ENCODE measurements at places on chromosomes 4 and X.

GRCh38 chrX:15530318-15530717, 29.7 kb downstream of the BMX start:
- no peak for DNase-seq

DNA sequence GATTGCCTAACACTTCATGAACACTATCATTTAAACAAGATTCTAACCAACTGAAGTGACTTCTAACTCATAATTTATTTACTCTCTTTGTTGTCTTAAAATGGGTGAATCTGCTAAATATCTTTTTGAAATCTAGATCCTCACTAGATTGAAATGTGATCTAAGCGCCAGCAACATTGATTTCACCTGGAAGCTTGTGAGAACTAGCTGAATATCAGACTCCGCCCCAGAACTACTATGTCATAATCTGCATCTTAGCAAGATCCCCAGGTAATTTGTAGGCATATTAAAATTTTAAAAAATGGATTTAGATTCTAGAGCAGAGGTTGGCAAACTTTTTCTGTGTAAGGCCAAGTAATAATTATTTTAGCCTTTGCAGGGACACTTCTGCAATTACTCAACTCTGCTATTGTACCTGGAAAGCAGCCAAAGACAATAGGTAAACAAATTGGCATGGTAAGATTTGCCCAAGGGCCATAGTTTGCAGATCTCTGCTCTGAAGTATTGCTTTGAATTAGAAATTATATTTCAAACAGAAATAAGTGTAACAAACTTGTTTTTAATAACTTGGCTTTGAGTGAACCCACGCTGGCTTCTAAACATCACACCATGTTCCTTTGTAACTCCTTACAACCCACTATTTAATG, 121.5 kb downstream of the REELD1 start:
- no peak for DNase-seq

GRCh38 chr4:92255920-92256244, 47.9 kb upstream of the GRID2 start:
- no peak for DNase-seq

DNA sequence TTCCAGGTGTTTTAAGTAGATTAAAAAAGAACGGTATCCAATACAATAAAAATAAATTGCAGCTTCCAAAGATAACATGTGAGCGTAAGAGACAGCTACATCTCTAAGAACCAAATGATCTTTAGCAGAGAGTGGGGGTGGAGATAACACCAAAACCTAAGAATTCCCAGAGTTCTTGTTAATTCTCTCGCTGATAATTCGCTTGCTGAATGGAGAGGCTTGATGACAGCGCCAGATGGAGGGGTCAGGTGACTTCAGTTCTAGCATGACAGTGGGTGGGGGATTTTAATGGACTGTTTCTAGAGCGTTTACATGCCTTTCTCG, 2.3 kb downstream of the CLCN4 start:
- DNase-seq: no peak

- DNase-seq: no peak
Measured at GRCh38 chr4:25172961-25173915, 13.0 kb upstream of the SEPSECS start.

- no peak for DNase-seq
Measured at GRCh38 chrX:39729981-39730661, 367.6 kb downstream of the BCOR start.

DNA sequence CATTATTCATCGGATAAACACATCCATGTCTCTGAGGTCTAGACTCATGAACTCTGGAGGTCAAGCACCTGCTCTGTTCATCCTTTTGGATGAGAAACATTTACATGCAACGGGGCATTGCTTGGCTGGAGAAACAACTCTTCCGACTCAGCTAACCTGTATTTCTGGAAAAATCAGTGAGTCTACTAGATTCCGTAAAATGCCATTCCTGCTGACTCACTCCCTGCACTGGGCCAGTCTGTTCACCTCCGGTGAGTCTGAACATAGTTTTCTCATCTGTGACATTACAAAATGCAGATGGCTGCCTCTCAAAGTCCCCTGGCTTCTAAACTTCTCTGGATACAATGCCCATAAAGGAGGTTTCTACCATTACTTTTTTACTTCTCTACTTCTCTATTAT, 185.7 kb upstream of the HS3ST1 start:
- no peak for DNase-seq

DNA sequence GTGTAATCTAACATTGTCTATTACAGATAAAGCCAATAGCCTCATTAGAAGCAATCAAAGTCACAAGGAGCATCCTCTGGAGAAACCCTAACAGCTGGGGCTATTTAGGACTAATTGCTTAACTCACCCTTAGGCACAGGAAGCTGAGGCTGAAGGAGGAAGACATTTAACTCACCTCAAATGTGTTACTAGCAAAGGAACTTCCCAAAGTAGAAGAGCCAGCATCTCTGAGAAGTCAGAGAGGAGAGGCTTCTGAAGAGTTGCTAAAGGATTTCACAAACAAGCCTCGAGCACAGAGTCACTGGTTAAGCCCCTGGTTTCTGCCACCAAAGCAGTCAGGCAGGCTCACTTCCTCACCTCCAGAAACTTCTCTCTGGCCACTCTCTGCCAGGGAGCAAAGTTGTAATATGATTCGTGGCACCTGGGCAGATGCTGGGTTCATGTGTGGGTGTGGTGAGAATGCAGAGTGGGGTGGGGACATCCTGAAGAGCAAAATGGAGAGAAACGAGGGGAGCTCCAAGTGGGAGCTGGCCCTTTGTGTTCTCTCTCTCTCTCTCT, 201.3 kb downstream of the HS6ST2 start:
- no peak for DNase-seq

DNA sequence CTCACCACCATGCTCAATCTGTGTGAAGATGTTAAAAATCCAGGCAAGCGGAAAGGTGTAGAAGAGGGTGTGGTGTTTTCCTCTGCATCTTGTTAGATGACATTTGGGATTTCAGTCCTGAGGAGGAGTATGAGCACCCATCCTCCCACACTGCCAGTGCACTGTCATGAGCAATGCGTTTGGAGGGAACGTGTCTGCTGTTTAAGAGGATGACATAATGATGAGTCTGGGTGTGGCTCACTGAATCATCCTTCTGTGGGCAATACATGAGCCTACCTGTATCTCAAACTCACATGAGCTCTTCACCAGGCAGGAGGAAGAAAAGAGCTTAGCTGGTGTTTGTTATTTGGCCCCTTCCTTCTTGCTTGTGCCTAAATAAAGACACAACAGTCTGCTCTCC, 67.9 kb upstream of the ARX start:
- DNase-seq: no peak

DNA sequence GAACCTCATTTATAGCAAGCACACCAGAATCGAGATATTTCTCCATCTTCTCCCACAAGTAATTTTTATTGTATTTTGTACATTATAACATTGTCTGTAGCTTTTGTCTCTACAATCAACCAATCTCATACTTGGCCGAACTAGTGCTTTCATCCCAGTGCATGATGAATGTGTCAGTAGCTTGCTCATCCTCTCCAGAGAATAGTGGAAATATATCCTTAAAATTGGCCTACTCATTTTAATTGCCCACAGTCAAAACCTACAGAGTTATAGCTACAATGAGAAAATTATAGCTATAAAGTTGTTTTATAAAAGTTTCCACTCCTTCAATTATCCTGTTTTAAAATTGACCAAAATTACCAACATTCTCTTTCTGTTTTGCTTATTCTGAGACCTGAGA, 103.8 kb downstream of the MAPK10 start:
- DNase-seq: no peak

GRCh38 chr4:123352240-123352945, 44.2 kb upstream of the SPRY1 start:
- DNase-seq: no peak

GRCh38 chr4:126564283-126564854, 1068.4 kb upstream of the INTU start:
- DNase-seq: no peak

DNA sequence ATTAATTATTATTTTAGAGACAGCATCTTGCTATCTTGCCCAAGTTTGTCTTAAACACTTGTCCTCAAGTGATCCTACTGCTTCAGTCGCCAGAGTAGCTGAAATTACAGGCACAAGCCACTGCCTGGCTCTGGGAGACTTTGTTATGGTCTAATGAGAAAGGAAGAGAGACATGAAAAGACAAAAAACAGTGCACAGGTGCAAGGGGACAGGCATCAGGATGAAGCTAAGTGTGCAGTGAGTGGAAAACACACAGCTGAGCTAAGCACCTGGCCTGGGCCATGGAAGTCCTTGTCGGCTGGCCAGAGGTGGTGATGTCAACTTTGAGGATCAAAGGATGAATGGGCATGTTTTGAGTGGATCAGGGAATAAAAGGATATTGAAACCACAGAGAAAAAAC, 102.7 kb downstream of the HS3ST1 start:
- no peak for DNase-seq

GRCh38 chr4:83356899-83357661, 22.4 kb upstream of the HPSE start:
- DNase-seq: no peak

DNA sequence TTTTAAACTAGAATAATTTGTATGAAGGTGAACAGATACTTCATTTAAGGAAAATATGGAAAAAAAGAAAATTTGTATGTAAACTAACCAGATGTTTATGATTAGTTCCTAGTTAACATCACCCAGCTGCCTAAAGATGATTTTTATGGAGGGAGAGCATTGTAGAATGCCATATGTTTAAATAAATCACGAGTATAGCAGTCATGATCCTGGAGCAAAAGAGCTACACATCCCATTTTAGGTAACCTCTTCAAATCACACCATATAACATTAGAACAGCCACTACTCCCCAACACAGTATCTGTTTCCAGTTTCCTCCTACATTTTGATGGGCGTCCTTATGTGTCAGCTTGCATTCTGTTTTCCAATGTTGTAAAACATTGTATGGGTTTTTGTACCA, 571.9 kb upstream of the FAM241A start:
- no peak for DNase-seq

- no peak for DNase-seq
Measured at GRCh38 chrX:57977992-57978391, 67.7 kb upstream of the ZXDA start.

DNA sequence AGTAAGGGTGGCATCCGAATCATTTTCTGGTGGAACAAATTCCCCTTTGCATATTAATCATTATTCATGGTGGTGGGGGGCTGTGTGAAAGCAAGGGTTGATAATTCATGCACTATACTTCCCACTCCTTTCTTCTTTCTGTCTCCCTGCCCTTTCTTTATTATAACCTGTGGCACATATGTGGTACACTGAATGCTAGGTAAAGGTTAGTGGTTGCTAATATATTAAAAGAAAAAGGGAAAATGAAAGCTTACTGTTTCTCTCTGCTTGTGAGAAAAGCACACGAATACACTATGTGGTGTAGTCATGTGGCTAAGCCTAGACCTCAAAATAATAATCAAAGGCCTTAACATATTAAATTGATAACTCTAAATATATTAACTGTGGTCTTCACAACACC, 178.4 kb upstream of the RPS6KA3 start:
- DNase-seq: no peak

GRCh38 chrX:39152106-39152649, 350.9 kb downstream of the MID1IP1 start:
- no peak for DNase-seq

GRCh38 chrX:136126371-136126770, 21.0 kb upstream of the FHL1 start:
- DNase-seq: no peak

DNA sequence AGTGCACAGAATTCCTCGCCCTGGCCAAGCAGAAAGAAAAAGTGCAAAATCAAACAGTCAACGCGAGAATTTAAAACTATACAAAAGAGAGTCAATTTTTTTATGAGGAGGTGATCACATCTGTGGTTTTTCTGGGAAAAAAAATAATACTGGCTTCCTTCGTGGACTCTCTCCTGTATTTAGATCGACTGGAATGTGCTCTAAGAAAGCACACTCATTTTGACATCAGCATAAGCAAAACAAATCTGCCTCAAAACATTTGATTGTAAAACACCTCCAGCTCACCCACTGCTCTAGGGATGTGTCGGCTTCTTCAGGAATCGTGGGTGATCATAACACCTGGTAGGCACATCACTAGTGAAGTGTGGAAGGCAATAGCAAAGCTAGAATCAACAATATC, 417.4 kb upstream of the FAT1 start:
- no peak for DNase-seq

- no peak for DNase-seq
Measured at GRCh38 chr4:127503111-127503510, 129.6 kb upstream of the INTU start.

DNA sequence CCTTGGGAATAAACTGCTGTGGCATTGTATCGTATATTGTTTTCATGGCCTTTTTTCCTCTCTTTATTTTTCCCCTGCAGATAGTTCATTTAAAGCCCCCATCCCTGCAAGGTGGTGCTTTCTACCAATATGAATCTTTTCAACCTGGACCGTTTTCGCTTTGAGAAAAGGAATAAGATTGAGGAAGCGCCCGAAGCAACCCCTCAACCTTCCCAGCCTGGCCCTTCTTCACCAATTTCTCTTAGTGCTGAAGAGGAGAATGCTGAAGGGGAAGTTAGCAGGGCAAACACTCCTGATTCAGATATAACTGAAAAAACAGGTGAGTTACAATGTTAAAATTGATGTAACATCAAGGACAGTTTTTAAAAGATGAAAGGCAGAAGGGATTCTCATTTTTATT, 601 bp downstream of the SMARCAD1 start:
- no peak for DNase-seq

DNA sequence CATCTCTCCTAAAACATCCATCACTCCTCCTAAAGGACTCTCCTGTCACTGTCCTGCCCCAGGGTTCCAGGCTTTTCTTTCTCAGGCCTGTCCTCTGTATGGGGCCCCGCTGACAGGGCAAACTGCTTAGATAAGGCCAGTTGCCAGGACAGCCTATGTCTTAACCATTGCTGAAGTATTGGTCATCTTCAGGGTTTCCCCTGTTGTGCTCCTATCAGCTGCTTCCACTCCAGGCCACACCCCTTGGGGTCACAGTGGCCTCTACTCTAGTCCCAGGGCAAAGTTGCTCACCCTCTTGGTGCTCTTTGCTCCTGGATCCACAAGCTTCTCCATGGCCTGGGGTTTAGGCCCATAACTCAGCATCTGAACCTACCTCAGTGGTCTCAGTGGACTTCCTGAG, 138.0 kb upstream of the PJA1 start:
- DNase-seq: no peak

DNA sequence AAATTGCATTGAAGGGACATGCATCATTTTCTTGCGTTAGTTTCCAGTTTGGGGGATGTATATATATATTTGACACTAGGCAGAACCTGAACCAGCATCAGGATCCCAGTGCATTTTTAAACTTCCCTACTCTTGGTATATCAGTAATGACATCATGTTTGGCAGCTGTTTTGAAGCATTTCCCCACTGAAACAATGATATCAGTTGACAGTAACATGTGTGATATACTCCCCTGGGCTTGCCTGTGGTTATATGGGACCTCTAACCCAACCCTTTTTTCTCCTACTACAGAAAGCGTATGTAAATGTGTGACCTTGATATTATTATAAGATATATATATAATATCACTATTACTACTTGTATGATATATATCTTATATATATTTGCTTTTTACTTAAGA, 225.9 kb upstream of the CASK start:
- DNase-seq: no peak

DNA sequence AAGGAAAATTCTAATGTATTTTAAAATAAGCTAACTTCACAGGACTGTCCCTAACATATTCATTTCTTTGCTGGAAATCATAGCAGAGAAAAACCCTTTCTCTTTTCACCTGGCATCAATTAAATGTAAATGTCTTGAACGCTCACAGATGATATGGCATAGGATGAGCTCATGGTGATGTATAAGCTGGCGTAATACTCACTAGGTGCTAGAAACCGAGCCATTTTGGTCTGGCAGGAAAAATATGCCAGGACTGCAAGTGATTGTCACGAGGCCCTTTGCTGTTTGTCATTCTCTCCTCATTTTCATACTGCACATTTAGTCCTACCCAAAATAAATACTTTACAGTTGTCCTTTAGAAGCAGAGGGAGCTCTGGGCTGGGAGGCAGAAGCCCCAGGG, 222.7 kb upstream of the LNX1 start:
- DNase-seq: no peak

Measured in stimulated activated CD8-positive, alpha-beta memory T cell treated with anti-CD3 and anti-CD28 coated beads, Interleukin-4, amount 100 ng/mL, for 24 hours (primary cell).